Kasumi-1 (cell line): ENCODE measurements at places on chromosomes 2 and 18.

DNA sequence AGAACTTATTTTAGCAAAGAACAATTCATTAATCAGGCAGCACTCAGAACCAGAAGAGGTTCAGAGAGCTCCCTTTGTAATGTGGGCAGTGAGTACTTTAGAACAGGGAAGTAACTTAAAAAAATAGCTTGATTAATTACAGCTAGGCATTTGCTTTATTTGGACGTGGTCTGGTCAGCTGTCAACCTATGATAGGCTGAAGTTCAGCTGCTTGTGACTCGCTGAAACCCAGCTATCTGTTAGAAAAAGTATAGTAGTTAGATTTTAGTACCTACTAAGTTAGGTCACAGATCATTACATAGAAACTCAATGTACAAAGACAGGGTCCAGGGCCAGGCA, 40.0 kb downstream of the PKDCC start:
- DNase-seq: no peak

DNA sequence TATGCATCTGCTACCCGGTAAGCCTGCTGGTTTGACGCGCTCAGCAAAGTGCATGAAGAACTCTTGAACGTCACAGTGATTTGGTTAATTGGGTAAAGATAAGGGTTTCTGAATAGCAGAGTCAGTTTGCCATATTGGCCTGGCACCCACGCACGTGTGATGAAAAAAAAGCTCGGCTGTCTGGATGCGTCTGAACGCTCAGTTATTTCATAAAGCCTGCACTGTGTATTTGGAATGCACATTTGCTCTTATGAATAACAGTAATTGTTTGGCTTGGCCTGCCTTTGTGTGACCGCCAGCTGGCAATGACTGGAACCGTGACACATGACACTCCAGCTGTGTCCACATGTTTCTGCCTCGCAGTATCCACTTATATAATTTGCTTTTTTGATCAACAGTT, 129.2 kb upstream of the MEIS1 start:
- no peak for DNase-seq

DNA sequence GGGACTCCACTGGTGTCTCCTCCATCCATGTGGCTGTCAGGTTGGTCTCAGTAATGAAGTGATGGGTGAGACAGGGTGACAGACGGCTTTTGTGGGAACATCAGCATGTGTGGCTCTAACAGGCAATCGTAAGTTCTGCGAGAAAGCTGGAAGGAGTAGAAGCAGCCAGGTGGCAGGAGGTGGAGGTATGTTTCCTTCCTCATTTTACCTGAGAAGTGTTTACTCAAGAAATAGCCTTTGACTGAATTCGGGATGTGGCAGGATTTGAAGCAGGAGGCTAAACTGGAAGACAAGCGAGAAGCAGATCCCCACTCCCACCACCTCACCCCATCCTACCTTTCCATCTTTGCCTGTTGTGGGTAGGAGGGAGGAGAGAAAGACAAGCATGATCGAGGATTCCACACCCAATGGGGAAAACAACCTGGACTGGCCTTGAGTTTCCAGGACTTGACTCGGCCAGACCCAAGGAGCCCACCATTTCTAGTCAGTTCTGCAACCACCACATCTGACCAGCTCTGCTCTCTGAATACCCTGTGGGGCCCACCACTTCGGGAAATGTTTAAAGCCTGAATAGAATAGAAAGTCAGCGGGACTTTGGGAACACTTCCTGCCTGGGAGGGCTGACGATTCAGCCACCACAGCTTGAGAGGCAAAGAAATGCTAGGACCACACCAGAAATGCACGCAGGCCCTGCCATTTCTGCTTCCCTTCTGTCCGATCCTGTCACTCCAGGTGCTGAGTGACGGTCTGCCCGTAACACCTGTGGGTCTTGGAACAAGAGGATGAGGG, 1.2 kb downstream of the ABCG8 start:
- DNase-seq: no peak

DNA sequence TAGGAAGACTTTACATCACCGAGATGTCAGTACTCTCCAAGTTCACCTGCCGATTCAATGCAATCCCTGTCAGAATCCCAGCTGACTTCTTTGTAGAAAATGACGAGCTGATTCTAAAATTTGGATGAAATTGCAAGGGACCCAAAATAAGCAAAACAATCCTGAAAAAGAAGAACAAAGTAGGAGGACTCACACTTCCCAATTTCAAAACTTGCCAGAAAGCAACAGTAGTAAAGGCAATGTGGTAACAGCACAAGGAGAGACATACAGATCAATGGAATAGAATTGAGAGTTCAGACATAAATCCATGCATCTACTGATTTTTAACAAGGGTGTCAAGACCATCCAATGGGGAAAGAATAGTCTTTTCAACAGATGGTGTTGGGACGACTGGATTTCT, 52.2 kb downstream of the SMAD7 start:
- DNase-seq: no peak

GRCh38 chr2:123521854-123522253, 503.2 kb upstream of the CNTNAP5 start:
- no peak for DNase-seq

DNA sequence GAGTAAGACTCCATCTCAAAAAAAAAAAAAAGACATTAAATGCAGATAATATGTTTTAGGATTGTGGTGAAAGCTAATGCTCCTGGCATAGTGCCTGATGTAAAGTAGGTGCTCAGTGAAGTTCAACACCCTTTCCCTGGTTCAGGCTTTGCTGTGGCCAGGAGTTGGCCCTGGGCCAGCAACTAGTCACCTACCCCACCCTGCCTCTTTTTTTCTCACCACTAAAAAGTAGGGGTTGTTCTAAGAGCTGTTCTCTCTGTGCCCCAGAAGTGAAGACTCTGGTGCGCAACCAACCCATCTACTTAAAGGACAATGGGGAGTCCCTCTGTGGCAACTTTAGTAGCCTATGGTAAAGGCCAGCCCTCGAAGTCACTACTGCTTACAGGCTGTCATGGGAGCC, 75.9 kb downstream of the DNMT3A start:
- DNase-seq: no peak

GRCh38 chr2:7242189-7242867, 325.1 kb downstream of the RNF144A start:
- peak; percentile 31 for DNase-seq

GRCh38 chr2:38546064-38546463, 56.7 kb downstream of the HNRNPLL start:
- no peak for DNase-seq

DNA sequence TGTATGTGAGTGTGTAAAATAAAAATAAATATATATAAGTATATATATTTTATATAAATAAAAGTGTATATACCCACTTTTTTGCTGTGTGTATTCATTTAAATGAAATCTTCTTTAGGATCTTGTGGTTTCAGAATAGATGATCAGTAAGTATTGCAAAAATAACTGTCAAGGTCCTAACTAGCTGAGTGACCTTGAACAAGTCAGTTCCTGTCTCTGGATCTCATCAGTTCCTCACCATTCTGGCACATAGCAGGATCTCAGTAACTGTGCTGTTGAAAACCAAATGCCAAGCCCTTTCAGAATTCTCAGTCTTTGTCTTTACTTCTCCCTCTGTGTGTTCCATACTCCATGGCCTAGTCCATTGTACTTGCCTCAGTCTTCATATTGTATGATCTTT, 115.3 kb upstream of the CXCR4 start:
- DNase-seq: no peak

DNA sequence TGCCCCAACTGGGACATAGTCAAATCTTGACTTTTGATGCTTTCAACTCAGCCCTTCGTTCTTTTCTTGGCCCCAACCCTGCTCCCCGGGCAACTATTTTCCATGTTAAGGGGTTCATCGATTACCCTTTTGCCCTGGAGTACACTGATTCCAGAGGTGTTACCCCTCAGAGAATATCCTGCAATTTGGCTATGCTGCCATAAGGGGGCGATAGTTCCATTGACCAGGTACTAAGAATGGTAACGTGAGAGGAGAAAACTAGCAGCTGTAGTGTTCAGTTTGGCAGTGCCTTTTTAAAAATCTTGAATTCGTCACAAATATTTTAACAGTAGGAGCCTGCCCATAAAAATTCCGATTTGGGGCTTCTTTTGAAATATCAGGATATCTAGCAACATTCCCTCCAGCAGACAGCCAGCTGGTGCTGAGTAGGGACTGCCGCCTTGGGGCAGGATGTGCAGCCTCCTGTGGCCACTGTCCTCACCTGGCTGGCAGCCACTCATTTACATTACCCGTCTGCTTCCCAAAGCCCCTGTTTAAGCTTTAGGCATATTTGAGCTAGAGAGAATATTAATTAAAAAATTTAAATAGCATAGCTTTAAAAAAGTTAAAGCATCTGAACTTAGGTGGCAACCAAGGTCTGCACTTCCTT, 146.3 kb upstream of the SKOR2 start:
- DNase-seq: peak; percentile 76

GRCh38 chr2:43595603-43596412, at the start of gene THADA:
THADA (minus strand) TSS chr2:43596038; CDS start chr2:43592392, 3,646 bp downstream.
- DNase-seq: peak; percentile 97

- DNase-seq: peak; percentile 68
Observed at GRCh38 chr2:47437287-47437686, 34.3 kb downstream of the MSH2 start.

- DNase-seq: no peak
Observed at GRCh38 chr2:150783896-150784295, 296.4 kb upstream of the RND3 start.

GRCh38 chr2:218284106-218284811, 8.0 kb downstream of the TMBIM1 start:
- DNase-seq: no peak

- peak; percentile 24 for DNase-seq
Observed at GRCh38 chr2:58428096-58429013, 187.2 kb upstream of the FANCL start.

- DNase-seq: no peak
Observed at GRCh38 chr18:63683152-63683551, 19.6 kb upstream of the SERPINB11 start.

DNA sequence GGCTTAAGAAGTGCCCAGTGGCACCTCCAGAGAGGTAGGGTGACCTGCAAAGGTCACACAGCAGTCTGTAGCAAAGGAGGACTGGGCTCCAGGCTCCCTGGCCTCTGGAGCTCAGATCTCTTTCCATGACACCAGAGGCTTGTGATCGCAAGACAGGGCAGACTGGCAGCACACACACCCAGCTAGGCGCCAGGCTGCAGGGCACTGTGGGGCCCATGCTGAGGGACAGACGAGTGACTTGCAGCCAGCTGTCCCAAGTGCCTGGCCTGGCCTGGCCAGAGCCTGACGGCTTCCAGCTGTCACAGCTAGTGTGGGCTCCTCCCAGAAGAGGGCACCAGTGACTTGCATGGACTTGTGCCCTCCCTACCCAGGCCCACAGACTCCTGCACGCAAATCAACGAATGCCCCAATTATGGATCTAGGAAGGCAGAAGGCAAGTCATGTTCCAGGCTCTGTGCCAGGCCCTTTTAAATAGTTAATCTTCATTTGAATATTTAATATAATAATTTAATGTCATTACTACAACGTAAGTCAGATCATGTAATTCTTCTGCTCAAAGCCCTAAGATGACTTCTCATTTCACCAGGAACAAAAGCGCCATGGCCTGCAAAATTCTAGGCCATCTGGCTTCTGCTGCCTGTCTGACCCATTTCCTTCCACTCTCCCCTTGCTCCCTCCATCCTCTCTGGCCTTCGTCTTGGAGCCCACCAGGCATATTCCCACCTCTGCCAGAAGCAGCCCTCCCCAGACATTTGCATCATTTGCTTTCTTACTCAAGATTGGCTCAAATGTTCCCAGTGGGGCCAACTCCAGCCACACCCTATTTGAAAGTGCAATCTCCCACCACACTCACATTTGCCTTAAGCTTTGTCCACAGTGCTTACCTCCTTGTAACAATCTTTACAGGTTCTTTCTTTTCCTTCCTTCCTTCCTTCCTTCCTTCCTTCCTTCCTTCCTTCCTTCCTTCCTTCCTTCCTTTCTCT, 3.7 kb upstream of the SPEG start:
- DNase-seq: no peak

GRCh38 chr2:237708961-237709360, 81.6 kb downstream of the LRRFIP1 start:
- DNase-seq: no peak

DNA sequence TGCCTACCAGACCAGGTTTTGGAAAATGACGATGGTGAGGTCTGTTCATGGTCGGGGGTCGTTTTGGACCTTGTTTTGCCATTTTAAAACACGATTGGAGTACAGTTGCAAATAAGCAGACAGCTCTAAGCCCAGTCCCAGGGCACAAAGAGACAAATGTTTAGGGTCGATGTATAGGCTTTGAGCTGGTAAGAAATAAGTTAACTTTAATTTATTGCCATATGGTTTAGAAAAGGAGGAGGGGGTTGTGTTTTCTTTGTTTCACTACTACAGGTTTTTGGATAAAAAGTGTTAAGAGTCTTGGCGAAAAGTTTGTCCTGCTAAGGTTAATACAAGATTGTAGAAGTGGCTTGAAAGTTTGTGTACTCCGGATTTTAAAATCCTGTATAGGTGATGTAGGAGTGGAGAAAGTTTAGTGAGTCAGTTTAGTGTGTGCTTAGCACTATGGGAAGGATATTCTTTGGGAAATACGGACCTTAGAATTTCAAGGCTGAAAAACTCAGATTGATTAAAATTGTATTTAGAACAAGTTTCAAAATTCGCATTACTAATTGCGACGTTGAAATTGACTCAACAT, 1.3 kb downstream of the KCMF1 start:
- DNase-seq: peak; percentile 51

DNA sequence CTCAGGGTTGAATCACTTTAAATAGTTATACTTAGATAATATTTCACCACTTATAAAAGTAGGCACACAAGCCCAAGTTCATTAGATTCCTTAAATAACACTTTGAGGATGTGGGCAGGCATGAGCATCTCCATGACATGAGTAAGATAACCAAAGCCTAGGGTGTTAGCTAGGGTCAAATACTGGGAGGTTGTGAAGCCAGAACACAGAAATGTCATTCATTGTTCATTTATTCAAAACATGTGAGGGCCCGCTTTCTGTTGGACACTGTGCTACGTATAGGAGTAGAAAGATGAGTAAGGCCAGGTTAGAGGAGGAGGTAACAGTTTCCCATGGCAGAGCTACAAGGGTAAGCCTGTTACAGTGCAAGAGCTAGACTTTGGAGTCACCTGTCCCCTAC, 93.5 kb upstream of the NEDD4L start:
- no peak for DNase-seq

DNA sequence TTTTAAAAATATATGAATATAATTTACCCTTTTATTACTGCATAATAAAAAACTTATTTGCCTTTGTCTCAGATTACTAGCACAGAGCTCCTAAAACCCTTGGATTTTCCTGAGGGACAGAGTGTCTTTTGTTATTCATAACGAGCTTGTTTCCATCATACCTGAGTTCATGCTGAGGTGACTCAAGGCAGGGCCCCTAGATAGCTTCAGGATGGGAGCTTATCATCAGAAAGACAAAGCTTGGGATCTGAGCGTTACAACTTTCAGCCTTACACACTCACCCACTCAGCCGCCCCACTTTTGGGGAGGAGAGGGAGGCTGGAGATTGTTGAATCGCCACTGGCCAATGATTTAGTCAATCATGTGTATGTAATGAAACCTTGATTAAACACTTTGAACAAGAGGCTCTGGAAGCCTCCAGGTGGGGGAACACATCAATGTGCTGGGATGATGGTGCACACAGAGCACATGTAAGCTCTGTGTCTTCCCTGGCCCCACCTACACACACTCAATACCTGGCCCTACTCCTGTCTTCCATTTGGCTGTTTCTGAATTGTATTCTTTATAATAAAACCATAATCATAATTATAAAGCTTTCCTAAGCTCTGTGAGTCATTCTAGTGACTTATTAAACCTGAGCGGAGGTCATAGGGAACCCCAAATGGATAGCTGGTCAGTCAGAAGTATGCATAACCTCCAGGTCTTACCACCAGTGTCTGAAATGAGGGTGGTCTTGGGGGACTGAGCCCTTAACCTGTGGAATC, 28.5 kb upstream of the DNAH7 start:
- DNase-seq: no peak
